ENCODE measurements at places on chromosomes 16 and 17. TPM values are rescaled to one million over a fixed set of nuclear protein-coding genes. Genes with fewer than 3 reads are reported as not detected.

The ASGR2 gene
- 1.1 TPM for total RNA-seq

The KRT16 gene
- total RNA-seq, result 0.85 TPM

The KCNH6 gene
- not detected for total RNA-seq

The CMTM1 gene
- 6.2 TPM for total RNA-seq

The RNF222 gene
- not detected for total RNA-seq

The HEATR9 gene
- total RNA-seq, result 0.27 TPM

The ABCC12 gene
- total RNA-seq, result not detected

The IGF2BP1 gene
- not detected for total RNA-seq

The DHRS7C gene
- not detected for total RNA-seq

The KIF2B gene
- total RNA-seq, result not detected

The C1QL1 gene
- total RNA-seq, result 6.0 TPM

The FOXL1 gene
- total RNA-seq, result 7.5 TPM

The C16orf96 gene
- total RNA-seq, result 0.22 TPM

The MYO15B gene
- total RNA-seq, result 336 TPM

The SDR42E2 gene
- total RNA-seq, result not detected

The AOC3 gene
- total RNA-seq, result 61.7 TPM

The RAB34 gene
- 81.3 TPM for total RNA-seq

The MYH1 gene
- total RNA-seq, result not detected

The CYGB gene
- total RNA-seq, result 57.7 TPM

The SPN gene
- total RNA-seq, result 5.4 TPM

The CDK3 gene
- 5.2 TPM for total RNA-seq

The E4F1 gene
- 22.3 TPM for total RNA-seq

The CDH1 gene
- total RNA-seq, result 55.7 TPM

The USP43 gene
- 0.18 TPM for total RNA-seq

The DRC3 gene
- total RNA-seq, result 5.8 TPM

The CCL14 gene
- total RNA-seq, result 96.8 TPM

The CRHR1 gene
- total RNA-seq, result 0.36 TPM

The SLC47A1 gene
- 8.0 TPM for total RNA-seq

The ZNF668 gene
- 6.8 TPM for total RNA-seq

The SLC38A8 gene
- total RNA-seq, result not detected

The NARF gene
- total RNA-seq, result 55.5 TPM

The KCNJ12 gene
- total RNA-seq, result 1.0 TPM

The PIRT gene
- total RNA-seq, result not detected

The ABCC3 gene
- 5.4 TPM for total RNA-seq

The SYT17 gene
- total RNA-seq, result 8.2 TPM

The TP53TG3B gene
- not detected for total RNA-seq

The ALOXE3 gene
- not detected for total RNA-seq

The DYNLL2 gene
- total RNA-seq, result 28.3 TPM

The ACE gene
- 14.0 TPM for total RNA-seq

The SDK2 gene
- 10.8 TPM for total RNA-seq

The LRRC37A gene
- total RNA-seq, result 4.3 TPM

The KRT32 gene
- 0.67 TPM for total RNA-seq

The ACAP1 gene
- total RNA-seq, result 38.3 TPM

The NOS2 gene
- 1.6 TPM for total RNA-seq

The GOSR1 gene
- total RNA-seq, result 60.5 TPM

The MPV17L gene
- total RNA-seq, result 7.9 TPM

The SRCIN1 gene
- 4.5 TPM for total RNA-seq

The FMNL1 gene
- total RNA-seq, result 39.6 TPM

The SPATA22 gene
- 0.67 TPM for total RNA-seq

The MED13 gene
- total RNA-seq, result 76.7 TPM

The CACNB1 gene
- 16.9 TPM for total RNA-seq

The CCL18 gene
- 58.8 TPM for total RNA-seq

The ODAD4 gene
- 2.9 TPM for total RNA-seq

The RAB11FIP4 gene
- total RNA-seq, result 7.6 TPM

All from sciatic nerve (tissue), 2 donors.